ENCODE measurements at places on chromosomes 1 and 21. TPM values are rescaled to one million over a fixed set of nuclear protein-coding genes. Genes with fewer than 3 reads are reported as not detected.

DNA sequence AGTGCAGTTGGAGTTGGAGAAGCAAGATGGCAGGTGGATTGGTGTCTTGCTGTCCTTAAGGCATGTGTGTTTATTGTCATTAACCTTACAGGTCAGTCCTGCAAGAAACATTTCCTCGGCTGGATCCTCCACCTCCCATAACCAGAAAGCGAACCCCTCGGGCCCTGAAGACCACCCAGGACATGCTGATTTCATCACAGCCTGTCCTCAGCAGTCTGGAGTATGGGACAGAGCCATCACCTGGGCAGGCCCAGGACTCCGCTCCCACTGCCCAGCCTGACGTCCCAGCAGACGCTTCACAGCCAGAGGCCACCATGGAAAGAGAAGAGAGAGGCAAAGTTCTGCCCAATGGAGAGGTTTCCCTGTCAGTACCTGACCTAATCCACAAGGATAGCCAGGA, 1.6 kb downstream of the C1orf226 start:
- H3K4me1 ChIP-seq, result no peaks in the 10 kb centered on the region
- no peaks in the 10 kb centered on the region for H3K36me3 ChIP-seq
- no peak for DNase-seq
- H3K27me3 ChIP-seq, result no peaks in the 10 kb centered on the region
- H3K4me3 ChIP-seq, result no peak overlapping the region
- no peak overlapping the region for H3K27ac ChIP-seq

ASPM gene
- 53.4 TPM for total RNA-seq

- no peak for DNase-seq
- no peaks in the 10 kb centered on the region for H3K36me3 ChIP-seq
These were observed 22.9 kb upstream of the IGSF3 start for GRCh38 chr1:116690396-116690848.

TBX15 gene
- 0.07 TPM for total RNA-seq

CCDC30 gene
- 2.7 TPM for total RNA-seq

GRCh38 chr21:28624626-28625025, 368.1 kb downstream of the LTN1 start:
- no peak overlapping the region for H3K27ac ChIP-seq
- H3K36me3 ChIP-seq, result peaks cover 2% of the 10 kb centered on the region
- DNase-seq, result no peak
- no peak overlapping the region for H3K4me3 ChIP-seq
- no peaks in the 10 kb centered on the region for H3K27me3 ChIP-seq
- H3K4me1 ChIP-seq, result peaks cover 4% of the 10 kb centered on the region

- no peak overlapping the region for H3K4me3 ChIP-seq
- DNase-seq, result no peak
- H3K27ac ChIP-seq, result no peak overlapping the region
- no peaks in the 10 kb centered on the region for H3K36me3 ChIP-seq
- no peaks in the 10 kb centered on the region for H3K27me3 ChIP-seq
These were observed 142.0 kb upstream of the ZNHIT6 start for GRCh38 chr1:85850238-85850637.

COL9A2 gene
- total RNA-seq, result 36.3 TPM

SMPDL3B gene
- total RNA-seq, result 0.41 TPM

DNA sequence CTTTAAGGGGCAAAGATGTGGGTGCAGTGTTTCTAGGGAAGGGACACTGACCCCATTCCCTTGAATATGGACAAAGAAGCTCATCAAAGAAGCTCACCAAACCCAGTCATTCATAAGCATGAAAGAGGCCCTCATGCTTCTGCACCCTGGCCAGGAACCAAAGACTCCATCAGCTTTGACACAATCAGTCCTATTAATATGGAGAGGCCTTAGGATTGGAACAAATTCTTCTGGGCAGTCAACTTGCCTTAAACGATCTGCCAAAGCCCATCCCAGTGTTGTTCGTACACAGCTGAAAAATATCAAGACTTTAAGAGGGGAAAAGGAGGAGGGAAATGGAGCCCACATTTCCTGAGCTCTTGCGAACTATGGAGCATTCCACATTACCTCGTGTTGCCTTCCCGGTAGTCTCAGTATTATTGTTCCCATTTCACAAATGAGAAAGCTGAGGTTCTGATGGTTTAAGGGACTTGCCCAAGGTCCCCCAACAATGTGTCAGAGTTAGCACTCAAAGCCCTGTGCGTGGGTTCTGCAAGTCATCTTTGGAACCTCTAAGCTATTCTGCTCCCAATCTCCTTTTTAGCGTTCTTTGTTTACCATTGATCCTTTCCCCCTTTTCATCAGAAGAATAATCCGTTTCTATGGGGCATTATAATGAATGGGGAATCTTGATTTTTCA, 161.9 kb downstream of the ZBTB18 start:
- no peak for DNase-seq
- no peaks in the 10 kb centered on the region for H3K4me1 ChIP-seq
- no peak overlapping the region for H3K27ac ChIP-seq
- H3K27me3 ChIP-seq, result no peaks in the 10 kb centered on the region
- no peaks in the 10 kb centered on the region for H3K36me3 ChIP-seq

PPP1R15B gene
- 82.9 TPM for total RNA-seq

DNA sequence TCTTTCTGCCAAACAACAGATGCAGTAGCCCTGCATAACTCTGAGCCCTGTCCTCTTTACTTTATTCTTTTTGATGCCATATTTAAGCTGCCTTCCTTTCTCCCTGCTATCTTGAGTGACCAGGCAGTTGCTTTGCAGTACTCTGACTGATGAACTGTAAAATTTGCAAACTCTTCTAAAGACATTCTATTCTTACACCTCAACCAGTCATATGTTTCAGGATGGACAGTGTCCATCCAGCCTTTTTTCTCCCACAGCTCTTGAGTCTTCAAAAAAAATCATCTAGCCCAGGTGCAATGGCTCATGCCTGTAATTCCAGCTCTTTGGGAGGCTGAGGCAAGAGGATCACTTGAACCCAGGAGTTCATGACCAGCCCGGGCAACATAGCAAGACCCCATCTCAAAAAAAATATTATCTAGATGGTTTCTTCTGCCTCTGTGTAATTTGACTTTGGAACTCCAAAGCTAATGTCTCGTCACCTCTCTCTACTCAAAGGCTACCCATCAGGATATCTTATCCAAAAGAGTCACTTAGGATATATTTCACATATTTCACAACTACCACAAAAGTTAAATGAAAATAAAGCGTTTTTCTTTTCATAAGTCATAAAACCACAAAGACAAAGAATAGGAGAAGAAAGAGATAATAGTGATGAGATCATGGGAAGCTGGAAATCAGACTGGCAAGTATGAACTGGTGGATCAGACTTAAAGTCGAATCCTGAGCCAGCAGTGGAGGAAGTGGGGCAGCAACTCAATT, 54.6 kb upstream of the IPO9 start:
- no peak for DNase-seq
- no peak overlapping the region for H3K27ac ChIP-seq
- H3K36me3 ChIP-seq, result no peaks in the 10 kb centered on the region
- no peaks in the 10 kb centered on the region for H3K4me1 ChIP-seq

- H3K27ac ChIP-seq, result peak overlapping the region; percentile 12
- H3K36me3 ChIP-seq, result no peaks in the 10 kb centered on the region
- H3K4me3 ChIP-seq, result no peak overlapping the region
- no peaks in the 10 kb centered on the region for H3K27me3 ChIP-seq
- DNase-seq, result peak; percentile 25
These were observed 42.9 kb upstream of the CD53 start for GRCh38 chr1:110829955-110830553.

DNA sequence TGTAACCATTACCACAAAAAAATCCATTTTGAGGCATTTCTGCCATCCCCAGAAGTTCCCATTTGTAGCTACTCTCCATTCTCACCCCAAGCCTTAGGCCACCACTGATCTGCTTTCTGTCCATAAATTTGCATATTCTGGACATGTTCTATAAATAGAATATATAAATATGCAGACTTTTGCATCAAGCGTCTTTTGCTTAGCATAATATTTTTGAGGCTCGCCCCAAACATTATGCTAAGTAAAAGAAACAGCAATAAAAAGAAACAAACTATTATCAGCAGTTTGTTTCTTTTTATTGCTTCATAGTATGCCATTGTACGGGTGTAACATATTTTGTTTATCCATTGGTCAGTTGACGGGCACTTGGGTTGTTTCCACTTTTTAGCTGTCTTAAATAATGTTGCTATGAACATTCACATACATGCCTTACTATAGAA, 7.9 kb downstream of the TFAP2E start:
- H3K36me3 ChIP-seq, result peaks cover 2% of the 10 kb centered on the region
- H3K27ac ChIP-seq, result no peak overlapping the region
- H3K27me3 ChIP-seq, result no peaks in the 10 kb centered on the region
- peaks cover 10% of the 10 kb centered on the region for H3K4me1 ChIP-seq
- no peak overlapping the region for H3K4me3 ChIP-seq

DNA sequence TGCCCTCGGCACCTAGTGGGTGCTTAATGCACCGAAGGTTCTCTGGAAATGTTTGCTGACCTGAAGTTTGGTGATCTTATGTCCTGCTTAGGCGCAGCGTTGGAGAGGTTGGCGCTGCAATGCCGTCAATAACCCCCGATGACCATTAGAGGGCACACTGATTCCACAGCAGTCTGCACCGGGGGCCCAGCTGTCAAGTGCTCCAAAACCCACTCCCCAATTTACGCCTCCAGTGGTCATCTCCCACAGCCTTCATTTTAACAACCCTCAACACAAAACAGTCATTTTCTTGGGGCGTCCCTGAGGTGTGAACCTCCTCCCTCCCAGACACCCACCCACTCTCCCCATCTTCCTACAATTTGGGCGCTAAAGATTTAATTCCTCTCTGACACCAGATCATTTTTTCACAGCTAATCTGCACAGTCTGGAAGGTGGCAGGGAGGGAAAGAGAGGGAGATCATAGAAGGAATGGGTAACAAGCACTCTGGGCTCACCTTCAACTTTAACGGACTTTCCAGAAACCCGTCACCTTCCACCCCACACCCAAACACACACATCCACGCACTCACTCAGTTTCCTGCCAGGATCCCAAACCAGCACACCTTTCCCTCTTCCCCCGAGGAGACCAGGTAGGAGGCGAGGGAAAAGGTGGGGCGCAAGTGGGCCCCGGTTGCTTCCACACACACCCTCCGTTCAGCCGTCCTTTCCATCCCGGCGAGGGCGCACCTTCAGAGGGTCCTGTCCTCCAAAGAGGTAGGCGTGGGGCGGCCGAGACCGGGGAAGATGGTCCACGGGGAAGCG, 570 bp upstream of the NPR1 start:
- H3K4me1 ChIP-seq, result peaks cover 25% of the 10 kb centered on the region
- peak; percentile 54 for DNase-seq
- peaks cover 51% of the 10 kb centered on the region for H3K27me3 ChIP-seq

GNG4 gene
- total RNA-seq, result 13.9 TPM

DNA sequence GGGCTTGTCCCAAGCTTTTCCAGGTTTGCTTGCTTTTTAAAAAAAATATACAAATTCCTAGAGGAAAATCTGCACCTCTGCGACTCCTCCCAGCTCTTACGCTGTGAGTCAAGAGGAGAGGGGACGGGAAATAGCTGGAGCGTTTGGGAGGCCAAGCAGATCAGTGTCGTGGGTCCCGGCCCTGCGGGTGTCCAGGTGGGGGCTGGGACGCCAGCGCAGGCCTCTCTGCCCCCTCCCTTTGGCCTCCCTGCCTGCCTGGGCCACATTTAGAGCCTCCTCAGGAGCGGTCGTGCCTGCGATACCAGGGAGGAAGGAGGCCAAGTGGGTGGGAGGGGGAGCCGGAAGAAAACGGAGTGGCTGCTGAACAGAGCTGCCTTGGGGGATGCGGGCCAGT, 9.0 kb downstream of the WNT4 start:
- DNase-seq, result no peak
- H3K36me3 ChIP-seq, result no peaks in the 10 kb centered on the region
- no peak overlapping the region for H3K27ac ChIP-seq

KRTAP11-1 gene
- total RNA-seq, result not detected

- H3K27me3 ChIP-seq, result no peaks in the 10 kb centered on the region
- no peak overlapping the region for H3K27ac ChIP-seq
- no peak overlapping the region for H3K4me3 ChIP-seq
- no peak for DNase-seq
These were observed 9.4 kb upstream of the FMO3 start for GRCh38 chr1:171081314-171081753.

GRCh38 chr1:4965346-4966075, 311.1 kb downstream of the AJAP1 start:
- H3K4me3 ChIP-seq, result no peak overlapping the region
- DNase-seq, result no peak
- no peaks in the 10 kb centered on the region for H3K36me3 ChIP-seq
- peaks cover 10% of the 10 kb centered on the region for H3K27me3 ChIP-seq
- no peak overlapping the region for H3K27ac ChIP-seq
- H3K4me1 ChIP-seq, result no peaks in the 10 kb centered on the region

All from activated T-cell treated with anti-CD3 and anti-CD28 coated beads, Interleukin-2, amount 50 U/mL, for 72 hours (primary cell).